CD4-positive, alpha-beta T cell treated with Interleukin-12 subunit alpha and Interleukin-12 subunit beta, for 1 hour (primary cell): ENCODE measurements at places on chromosomes 3 and 15.

DNA sequence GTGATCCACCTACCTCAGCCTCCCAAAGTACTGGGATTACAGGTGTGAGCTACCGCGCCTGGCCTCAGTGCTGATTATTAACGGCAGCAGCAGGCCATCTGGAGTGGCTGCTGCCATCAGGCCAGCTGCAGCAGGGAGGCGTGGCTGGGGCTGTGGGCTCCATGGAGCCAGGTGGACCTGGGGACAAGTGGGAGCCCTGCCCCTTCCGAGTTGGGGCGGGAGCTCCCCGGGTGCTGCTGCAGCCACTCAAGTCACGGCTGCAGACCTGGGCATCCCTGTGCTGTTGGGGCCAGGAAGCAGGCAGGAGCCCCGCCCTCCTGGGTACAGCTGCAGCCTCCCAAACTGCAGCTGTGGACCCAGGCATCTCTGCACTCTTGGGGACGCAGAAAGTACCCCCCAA is 23.9 kb downstream of the LRRC49 start:
- DNase-seq: no peak

DNA sequence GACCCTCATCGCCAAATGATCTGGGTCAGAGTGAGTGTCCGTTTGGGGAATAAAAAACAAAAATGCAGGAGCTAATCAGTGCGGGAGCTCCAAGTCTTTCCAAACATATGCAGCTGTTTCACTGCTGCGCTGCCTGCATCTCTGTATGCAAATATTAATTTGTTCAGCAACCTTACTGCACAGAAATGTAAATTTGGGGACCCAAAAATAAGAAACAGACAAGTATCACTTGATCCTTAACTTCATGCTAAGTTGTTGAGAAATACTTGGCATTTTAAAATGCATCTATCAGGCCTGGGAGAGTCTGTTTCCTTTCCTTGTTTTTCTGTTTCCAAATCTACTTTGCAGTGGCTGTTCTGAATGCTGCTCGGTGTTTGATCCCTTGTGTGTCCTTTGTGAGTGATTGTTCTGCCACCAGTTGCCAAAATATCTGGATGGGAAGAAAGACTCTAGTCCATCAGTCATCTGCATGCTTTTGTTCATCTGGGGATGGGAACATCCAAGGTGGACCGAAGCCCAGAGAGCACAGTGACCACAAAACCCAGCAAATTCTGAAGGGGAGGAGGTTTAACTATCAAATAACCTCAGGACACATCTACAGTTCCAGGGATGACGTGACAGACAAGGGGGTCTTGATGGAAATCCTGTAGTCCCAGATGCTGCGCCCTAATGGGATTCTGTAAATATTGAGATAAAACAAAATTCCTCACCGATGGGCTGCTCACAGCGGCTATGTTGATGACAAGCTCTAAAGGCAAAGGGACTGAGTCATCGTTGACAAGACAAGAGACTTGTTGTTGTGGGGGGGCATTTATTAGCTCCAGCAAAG is 199.5 kb upstream of the WNT5A start:
- no peak for DNase-seq

DNA sequence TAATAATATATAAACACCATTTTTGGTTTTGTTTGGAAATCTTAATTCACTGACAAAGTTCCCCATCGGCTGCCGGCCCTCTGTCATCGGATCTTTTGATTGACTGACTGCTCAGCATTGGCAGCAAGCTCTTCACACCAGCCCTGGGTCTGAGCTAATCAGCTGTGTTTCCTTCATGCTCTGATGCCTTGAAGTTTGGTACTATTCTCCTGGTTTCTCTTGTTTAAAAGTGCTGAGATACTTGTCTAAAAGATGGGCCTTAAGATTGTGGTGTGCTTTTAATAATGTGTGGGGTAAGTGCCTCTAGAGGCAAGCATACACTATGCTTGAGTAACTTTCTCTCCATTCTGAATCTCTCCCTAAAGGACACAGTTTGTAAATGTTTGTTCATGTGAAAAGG is 415.5 kb upstream of the TPRG1 start:
- DNase-seq: no peak

- DNase-seq: no peak
Measured at GRCh38 chr15:98896802-98897732, 110.5 kb downstream of the PGPEP1L start.

- DNase-seq: peak; percentile 9
Measured at GRCh38 chr3:48241796-48242455, 1.0 kb downstream of the ZNF589 start.

GRCh38 chr3:114383875-114384557 is 90.2 kb downstream of the TIGIT start:
- DNase-seq: peak; percentile 74

DNA sequence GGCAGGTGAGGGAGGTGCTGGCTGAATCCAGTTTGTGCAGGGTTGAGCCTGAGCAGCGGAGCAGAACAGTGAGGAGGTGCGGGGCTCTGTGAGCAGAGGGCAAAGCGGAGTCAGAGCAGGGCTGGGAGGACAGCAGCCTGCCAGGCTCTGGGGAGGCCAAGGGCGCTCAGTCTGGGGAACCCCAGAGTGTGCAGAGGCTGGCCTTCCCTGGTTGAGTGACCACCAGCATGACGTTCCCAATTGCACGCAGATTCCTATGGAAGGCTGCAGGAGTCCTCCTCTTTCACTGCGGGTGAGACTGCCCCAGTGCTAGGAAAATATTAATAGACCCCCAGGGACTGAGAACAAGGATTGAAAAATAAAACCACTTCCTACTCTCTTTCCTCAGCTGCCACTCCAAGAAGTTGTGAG is 13.2 kb downstream of the MRAS start:
- no peak for DNase-seq

GRCh38 chr15:100043068-100043641 is 298.6 kb downstream of the ADAMTS17 start:
- DNase-seq: no peak

GRCh38 chr15:40323953-40324937 is 753 bp downstream of the INAFM2 start:
- DNase-seq: peak; percentile 23

DNA sequence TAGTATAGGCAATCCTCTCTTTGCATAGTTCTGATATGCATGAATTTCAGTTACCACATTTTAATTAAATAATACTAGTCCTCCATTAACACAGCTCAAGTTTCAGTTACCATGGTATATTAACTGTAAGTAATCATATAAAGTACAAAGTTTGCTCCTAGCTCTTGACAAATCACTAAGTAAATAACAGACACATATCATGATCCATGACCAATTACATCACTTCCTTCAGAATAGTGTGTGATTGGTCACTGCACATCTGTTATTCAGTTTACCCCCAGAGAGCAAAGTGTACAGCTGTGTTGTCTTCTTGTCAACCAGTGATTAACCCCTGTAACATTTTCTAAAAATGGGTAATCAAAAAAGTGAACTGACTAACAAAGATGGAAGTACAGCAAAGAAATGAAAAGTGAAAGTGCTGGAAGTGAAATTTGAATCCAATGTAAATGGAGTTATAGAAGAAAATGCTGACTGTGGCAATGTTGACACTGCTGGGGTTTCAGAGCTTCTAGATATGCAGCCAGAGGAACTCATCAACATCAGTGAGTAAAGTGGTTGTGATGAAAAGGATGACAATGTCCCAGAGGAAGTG is 30.2 kb upstream of the LEKR1 start:
- DNase-seq: no peak
